Stimulated activated effector memory CD8-positive, alpha-beta T cell treated with anti-CD3 and anti-CD28 coated beads, Interleukin-12 subunit alpha, Interleukin-12 subunit beta, amount 100 ng/mL, for 72 hours (primary cell): ENCODE measurements at places on chromosomes 11 and 22.

GRCh38 chr11:113643701-113644100, 62.4 kb downstream of the TMPRSS5 start:
- DNase-seq: no peak

- no peak for DNase-seq
Observed at GRCh38 chr11:34495724-34496377, 17.7 kb downstream of the ELF5 start.

DNA sequence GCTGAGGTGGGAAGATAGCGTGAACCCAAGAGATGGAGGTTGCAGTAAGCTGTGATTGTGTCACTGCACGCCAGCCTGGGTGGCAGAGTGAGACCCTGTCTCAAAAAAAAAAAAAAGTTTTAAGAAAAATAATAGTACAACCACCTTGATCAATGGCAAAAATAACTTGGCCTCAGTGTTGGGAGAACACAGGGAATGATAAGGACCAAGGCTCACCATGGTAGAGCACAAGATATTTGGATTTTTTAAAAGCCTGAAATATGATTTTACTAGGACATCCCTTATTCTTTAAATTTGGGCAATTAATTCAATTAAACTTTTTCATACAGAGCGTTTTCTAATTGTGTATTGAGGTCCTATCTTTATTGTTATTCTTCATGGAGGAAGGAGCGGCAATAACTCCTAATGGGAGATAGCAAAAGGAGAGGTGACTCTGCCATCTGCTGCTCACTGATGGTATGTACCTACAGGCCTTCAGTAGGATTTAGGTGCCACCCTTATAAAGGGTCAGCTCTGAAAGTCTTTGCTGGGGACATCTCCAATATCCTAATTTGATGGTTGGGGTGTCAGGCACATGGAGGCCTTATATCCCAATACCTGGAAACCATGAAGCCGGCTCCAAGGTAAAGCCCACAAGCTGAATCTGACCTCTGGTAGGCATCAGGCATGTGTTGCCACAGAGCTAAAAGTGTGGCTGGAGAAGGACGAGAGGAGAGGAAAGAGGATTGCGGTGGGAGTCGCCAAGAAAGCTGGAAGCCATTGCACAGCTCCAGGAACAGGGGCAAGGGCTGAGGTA, 21.9 kb upstream of the POLD3 start:
- DNase-seq: no peak

DNA sequence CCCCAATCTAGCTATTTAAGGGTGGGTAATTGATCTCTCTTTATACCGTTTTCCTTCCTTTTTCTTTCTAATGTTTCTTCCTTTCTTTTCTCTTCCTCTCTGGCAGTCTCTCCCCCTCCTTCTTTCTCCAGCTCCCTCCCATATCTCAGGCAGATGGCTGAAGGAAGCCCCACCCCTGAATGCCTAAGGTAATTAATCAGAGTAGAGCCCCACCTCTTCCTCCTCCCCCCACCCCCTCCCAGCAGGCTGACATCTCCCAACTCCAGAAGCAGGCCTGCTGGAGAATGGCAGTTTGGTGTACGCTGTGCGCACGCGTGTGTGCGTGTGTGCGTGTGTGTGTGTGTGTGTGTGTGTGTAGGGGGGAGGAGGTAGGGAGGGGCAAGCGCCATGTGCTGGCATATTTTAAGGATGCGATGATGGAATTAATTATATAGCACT, 122.6 kb downstream of the APOL5 start:
- no peak for DNase-seq

DNA sequence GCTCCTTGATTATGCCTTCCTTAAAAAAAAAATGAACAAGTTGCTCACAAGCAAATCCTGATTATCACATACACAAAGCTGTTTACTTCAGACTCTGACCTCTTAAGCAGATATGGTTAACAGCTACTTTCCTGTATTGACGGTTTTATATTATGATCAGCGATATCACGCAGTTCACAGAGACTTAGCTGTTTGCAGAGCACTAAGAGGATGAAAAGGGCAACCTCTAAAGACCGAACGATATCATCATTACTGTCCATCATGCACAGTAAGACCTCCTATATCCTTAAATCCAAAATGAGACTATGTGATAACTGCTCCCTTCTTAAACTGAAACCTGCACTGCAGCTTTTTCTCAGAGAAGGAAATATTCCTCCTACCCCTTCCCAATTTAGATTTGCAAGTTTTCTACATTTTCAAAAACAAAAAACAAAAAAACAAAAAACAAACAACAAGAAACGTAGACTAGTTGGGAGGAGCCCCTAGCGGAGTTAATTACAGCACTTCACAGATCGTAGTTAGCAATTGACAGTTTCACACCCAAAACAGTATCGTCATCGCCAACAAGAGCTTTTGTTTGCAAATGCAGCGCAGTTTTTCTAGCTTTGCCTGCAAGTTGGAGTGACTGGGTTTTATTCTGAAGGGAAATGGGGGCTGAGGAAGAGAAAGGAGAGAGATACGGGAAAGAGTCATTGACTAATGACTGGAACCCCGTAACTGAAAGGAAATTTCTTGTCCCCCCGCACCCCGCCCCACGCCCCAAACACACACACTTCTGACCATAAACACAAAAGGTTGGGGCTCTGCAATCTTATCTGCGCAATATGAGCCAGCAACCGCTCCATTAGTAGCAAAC, 1.2 kb downstream of the DDX6 start:
- no peak for DNase-seq
